Ovary (tissue), 10 donors: ENCODE measurements at places on chromosomes 13 and 19. TPM values are rescaled to one million over a fixed set of nuclear protein-coding genes. Genes with fewer than 3 reads are reported as not detected.
A peak's percentile ranks its signal among the peaks of the same experiment; 100 is the strongest.

GRCh38 chr19:49216071-49216470, 58.5 kb downstream of the TRPM4 start:
- no peak for DNase-seq

DNA sequence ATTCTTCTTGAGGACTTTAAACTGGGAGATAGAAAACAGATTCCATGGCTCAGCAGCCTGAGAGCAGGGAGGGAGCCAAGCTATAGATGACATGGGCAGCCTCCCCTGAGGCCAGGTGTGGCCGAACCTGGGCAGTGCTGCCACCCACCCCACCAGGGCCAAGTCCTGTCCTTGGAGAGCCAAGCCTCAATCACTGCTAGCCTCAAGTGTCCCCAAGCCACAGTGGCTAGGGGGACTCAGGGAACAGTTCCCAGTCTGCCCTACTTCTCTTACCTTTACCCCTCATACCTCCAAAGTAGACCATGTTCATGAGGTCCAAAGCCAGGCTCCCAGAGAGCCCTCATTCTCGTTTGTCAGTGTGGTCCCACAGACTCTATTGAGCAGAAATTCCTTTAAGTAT, 8.1 kb downstream of the N4BP2L1 start:
- no peak for DNase-seq

DNA sequence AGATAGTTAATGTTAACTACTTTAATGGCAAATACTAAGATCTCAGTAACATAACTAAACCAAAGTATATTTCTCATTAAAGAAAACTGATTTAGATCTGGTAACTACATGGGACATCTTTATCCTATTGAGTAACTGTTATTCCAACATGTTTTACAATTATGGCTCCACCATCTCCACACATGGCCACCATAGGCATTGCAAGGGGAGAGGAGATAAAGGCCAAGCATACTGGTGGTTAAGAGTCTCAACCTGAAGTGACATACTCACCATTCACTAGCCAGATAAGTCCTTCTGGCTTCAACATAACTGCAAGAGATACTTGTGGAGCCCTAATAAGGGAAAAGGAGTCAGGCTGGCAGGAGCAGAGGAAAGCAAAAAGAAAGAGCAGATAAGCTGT, 1586.4 kb upstream of the SPRY2 start:
- DNase-seq, result no peak

- no peak for DNase-seq
These were observed 59.6 kb downstream of the USP12 start for GRCh38 chr13:27112006-27112405.

GRCh38 chr19:39996218-39996810, 546 bp upstream of the ZNF546 start:
- DNase-seq, result no peak

Gene ALKBH6
- polyA plus RNA-seq, result 17.7 TPM

GRCh38 chr13:80303225-80303811, 37.6 kb downstream of the SPRY2 start:
- no peak for DNase-seq

DNA sequence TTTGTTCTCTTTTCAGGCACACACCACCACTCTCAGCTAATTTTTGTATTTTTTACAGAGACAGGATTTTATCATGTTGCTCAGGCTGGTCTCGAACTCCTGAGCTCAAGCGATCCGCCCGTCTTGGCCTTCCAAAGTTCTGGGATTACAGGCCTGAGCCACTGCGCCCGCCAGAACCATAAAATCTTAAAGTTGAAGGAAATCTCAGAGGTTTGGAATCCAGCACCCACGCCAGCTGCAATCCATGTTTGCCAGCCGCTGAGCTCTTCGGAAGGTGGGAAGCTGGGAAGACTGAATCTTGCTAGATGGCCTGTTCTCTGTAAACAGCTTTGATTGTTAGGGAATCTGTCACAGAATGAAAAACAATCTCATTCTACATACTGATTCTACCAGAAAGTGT, 38.5 kb downstream of the SPATA13 start:
- no peak for DNase-seq

DNA sequence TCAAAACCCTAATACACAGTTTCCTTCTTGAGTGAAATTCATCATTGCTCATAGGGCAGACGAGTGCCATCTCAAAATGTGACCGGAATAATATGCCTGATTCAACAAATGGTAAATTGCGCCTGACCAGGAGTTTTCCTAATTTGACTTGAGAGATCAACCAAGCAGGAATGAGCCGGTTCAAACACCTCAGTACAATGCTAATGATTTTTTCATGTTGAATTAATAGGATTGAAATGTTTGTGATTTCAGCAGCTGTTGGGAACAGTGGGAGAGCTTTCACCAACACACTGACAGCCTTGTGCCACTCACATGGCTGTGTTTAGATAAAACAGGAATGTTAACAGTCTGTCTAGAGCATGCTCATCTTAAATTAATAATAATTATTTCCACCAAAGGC, 484.8 kb downstream of the PCDH9 start:
- DNase-seq, result no peak

DNA sequence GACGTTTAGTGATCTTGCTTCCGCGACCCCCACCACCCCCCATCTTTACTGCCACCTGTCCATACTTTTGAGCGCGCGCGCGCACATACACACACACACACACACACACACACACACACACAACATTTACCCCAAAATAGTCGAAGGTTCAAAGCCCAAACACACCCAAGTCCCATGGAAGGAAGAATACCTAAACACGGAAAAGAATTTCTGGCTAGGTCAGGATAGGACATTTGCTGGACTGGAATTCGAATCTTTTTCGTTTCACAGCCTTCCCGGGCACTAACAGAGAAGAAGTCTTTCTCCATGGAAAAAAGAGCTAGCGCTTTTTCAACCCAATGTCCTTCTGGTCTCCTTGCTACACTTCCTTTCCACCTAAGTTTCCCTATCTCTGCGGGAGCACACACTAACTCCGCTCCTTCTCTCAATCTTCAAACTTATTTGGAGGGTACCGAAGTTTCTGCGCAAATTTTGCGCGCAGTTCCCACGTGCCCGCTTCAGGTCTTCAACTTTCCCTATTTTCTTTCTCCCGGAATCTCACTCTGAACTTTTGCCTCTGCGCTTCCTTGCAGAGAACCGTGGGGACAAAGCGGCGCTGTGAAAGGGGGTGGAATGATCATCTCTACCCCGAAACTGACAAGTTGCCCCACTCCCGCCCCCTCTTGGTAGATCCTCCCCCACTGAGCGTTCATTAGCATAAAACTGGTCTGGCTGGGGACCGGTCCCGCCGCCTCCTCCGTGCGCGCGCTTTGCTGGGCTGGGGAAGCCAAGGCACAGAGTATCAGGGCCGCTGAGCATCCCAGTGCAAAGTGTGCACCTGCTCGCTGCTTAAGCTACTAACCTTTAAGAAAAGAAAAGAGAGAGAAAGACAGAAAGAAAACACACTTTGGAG, 2.7 kb downstream of the DACH1 start:
- DNase-seq, result no peak

DNA sequence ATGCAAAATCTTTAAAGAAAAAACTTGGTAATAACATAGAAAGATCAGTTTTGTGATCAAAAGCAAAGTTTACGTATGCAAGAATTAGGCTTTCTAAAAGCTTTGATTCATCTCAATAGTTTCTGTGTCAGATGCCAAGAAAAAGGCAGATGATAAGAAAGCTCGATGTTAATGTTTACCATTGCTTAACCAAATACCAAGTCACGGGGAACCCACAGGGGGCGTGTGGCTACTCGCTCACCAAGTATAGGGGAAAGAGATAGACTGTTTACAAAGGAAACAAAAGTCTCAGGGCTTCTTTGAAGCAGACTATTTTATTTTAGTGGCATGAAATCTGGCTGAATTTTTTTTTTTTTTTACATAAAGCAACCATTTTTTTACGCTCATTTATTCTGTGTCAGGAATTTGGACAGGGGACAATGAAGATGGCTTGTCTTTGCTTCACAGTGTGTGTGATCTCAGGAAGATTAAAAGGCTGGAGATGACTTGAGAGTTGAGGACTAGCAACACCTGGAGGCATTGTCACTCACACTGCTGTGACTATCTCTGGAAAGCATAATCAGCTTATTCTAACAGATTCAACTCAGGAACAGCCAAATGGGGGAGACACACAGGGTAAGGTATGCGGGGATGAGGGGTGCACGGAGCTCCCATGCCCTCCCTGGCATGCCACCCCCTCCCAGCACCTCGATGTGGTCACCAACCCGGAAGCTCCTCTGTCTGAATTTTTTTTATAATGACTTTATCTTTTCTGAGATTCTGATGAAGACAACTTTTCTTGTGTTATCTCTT, 24.9 kb downstream of the RCBTB1 start:
- peak; percentile 44 for DNase-seq

Gene CLEC17A
- not detected for polyA plus RNA-seq

GRCh38 chr19:13952931-13953531, 722 bp downstream of the DCAF15 start:
- peak; percentile 50 for DNase-seq

DNA sequence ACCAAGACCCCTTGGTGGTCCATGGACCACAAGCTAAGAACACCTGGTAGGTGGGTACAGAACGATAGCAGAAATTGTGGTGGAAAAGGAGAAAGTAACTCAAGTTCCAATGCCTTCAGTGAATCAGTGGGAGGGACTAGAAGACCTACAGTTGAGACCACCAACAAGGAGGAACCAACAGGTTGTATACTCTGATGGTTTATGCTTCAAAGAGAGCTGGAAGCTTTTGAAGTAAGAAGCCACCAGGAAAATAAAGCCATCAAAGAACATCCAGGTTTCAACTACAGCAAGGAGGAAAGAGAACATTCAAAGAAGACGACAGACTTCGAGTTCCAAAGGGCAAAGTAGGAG, 42.4 kb downstream of the DIAPH3 start:
- DNase-seq, result no peak

Gene NFIX
- 76.9 TPM for polyA plus RNA-seq

Gene ACP7
- not detected for polyA plus RNA-seq

DNA sequence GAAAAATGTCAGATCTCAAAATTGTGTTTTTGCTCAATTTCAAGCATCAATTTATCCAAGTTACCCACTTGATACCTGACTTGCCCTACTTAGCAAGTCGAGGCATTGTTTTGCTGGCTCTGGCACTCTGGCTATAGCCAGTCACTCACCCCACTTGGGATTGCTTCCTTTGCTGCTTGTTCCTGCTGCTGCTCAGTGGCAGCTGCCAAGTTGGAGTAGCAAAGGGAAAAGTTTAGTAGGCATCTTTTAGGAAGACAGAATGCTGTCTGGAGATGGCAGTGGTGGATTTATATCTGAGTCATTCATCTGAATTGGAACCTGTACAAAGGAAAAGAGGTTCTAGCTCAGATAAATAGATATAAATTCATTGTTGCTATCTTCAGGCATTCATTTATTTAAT, 41.2 kb downstream of the PCCA start:
- no peak for DNase-seq

- DNase-seq, result peak; percentile 63
These were observed 9.1 kb downstream of the ZNF653 start for GRCh38 chr19:11496391-11497163.

Gene GRK1
- polyA plus RNA-seq, result 0.02 TPM

Gene TLE6
- 1.2 TPM for polyA plus RNA-seq

DNA sequence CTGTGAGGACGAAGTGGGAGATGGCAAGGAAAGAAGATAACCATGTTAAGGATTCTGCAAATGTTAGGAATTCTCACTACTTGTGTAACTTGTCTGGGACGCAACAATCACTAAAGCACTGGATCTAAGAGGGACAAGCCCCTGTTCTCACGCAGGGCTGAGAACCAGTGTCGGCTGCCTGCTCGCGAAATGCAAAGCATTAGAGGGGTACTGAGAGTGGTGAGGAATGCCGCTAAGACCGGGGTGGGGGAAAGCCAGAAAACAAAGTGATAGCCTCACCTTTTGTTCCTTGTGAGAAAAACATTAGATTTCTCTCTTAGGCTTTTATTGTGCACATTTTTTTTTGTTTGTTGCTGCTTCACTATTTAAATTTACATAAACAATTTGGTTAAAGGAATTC, 241.9 kb downstream of the ABCC4 start:
- DNase-seq, result no peak

DNA sequence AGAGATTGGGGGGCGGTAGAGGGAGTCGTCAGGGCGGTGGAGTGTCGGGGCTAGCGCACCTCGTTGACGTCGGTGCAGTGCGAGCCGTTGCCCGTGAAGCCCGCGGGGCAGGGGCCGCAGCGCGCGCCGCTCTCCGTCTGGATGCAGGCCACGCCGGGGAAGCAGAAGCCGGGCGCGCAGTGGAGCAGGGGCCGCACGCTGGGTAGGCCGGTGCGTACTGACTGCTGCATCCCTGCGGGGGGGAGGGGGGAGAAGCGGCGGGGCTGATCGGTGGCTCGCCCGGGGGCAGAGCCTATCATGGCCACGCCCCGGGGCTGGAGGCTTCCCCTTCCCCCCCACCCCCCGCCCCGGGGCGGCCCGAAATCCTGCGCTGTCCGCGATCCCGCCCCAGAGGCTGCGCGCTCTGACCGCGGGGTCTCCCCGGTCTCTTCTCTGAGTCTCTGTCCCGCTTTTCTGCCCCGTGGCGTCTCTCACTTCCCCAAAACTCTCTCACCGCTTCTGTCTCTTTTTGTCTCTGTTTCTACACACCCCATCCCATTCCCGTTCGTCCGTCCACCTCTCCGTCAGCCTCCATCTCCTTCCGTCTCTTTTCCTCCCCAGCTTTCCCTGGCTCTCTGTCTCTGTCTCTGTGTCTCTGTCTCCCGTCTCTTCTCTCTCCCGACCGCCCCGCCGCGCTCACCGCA, 1.1 kb downstream of the COMP start:
- DNase-seq, result no peak

Gene TYROBP
- 55.1 TPM for polyA plus RNA-seq

GRCh38 chr13:76829572-76830327, 56.5 kb downstream of the KCTD12 start:
- DNase-seq, result peak; percentile 56

DNA sequence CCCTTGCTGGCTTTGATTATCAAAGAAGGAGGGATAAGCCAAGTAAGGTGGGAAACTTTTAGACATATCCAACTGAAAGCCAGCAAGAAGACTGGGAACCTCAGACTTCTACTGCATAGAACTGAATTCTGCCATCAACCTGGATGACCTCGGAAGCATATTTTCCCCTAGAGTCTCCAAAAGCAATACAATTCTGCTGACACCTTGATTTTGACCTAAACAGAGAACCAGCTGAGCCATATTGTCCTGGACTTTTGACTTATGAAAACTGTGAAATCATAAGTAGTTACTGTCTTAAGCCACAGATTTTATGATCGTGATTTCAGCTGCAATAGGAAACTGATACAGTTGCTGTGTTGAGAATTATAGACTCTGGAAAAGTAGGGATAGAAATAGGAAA, 227.6 kb downstream of the PCDH20 start:
- DNase-seq, result no peak

DNA sequence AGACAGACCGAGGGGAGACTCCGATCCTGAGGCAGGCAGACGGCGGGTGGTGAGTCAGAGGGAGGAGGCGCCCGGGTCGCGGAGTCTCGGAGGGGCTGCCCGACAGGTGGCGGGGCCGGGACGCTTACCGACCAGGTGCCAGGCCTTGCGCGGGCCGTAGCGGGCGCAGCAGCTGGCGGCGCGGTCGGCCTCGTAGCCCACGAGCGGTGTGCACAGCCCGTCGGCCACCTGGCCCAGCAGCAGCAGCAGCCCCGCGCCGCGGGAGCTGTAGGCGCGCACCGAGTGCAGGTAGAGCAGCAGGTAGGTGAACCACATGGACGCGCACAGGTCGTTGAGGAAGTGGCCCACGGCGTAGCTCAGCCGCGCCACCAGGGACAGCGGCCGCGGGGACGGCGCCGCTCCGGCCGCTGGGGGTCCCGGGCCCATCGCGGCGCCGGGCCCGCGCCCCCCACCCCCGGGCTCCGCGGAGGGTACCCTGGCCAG, 367 bp downstream of the MFSD12 start:
- no peak for DNase-seq

Gene GTPBP3
- 11.6 TPM for polyA plus RNA-seq

Gene CEACAM7
- not detected for polyA plus RNA-seq
